ENCODE measurements at places on chromosomes 12 and 14.
A peak's percentile ranks its signal among the peaks of the same experiment; 100 is the strongest.

- DNase-seq, result peak; percentile 3
Observed at GRCh38 chr14:58200846-58201245, 897 bp downstream of the ACTR10 start.

GRCh38 chr14:88815980-88816379 is 8.5 kb upstream of the TTC8 start:
- DNase-seq, result no peak

- no peak for DNase-seq
Observed at GRCh38 chr14:49614196-49614595, 6.2 kb downstream of the RPL36AL start.

DNA sequence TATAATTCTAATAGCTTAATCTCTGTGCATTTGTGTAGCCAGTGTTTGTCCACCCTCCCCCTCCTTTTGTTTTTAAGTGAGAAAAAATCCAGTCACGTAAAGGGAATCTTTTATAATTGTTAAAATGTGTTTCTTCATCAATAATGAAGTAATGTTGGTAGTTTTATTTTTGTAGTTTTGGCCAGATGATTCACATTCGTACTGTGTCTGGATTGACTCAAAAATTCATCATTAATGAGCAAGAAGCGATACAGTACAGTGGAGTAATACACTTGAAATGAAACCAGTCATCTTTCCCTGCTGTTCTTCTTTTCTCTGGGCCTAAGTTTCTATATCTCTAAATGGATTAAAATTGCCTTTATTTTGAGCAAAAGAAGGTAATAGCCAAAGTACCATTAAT is 86.5 kb downstream of the SRGAP1 start:
- no peak for DNase-seq

GRCh38 chr12:69671597-69671996 is 27.5 kb downstream of the BEST3 start:
- no peak for DNase-seq

DNA sequence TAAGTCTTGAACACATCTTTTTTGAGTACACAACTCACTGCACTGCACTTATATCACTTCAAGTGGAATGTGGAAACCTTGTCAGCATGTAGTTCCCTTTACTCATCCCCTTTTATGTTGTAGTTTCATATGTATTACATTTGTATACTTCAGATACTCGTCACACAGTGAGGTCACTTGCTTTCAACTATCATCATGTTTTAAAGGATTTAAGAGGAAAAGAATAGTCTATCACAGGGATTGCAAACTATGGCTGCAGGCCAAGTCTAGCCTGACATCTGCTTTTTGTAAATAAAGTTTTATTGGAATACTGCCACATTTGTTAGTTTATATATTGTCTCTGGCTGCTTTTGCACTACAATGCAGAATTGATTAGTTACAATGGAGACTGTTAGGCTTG is 24.3 kb downstream of the CNOT2 start:
- no peak for DNase-seq

GRCh38 chr12:7079826-7080125 is 12.5 kb downstream of the C1R start:
- DNase-seq, result no peak

DNA sequence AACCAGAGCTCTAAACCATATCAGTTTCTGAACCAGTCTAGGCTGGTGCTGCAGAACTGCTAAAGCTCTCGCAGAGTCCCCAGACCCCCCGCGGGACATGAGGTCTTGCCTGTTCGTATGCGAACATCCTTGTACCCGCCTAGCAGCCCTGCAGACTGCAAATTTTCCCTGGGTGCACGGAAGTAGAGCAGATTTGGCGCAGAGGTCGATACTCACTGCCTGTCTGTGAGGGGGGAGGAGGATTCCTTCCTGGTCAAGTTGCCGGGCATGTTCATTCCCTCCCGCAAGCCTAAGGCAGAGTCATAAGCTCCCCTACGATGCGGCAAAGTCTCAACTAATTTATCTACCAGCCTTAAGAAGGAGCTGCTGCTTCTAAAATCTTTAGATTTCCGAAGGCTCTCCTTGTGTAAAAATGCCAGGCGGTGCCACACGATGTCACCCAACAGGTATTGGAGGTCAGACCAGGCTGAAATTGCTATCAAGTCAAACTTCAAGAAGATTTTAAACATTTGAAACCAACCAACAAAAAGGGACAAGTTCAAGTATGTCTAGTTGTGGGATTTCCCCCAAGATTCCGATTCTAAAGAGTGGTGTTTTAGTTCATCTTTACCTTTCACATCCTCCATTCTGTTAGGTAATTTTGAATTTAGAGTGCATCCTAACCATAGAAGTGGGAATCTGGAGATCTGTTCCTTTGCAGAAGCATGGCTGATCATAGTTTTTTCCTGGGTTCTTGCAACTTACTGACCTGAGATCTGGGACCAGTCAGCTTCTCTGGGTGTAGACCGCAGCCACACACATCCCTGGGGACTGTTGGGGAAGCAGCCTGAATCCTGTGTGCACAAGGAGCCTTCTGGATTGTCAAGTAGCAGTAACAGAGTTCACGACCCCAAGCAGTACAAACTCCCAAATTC is 1.6 kb upstream of the PAX9 start:
- DNase-seq, result no peak

- DNase-seq, result no peak
Observed at GRCh38 chr12:132364348-132364902, 35.0 kb upstream of the GALNT9 start.

GRCh38 chr12:24534622-24535021 is 414.3 kb downstream of the BCAT1 start:
- no peak for DNase-seq

GRCh38 chr14:88868558-88869159 is 44.2 kb downstream of the TTC8 start:
- peak; percentile 34 for DNase-seq

- no peak for DNase-seq
Observed at GRCh38 chr14:37274652-37275051, 76.9 kb downstream of the MIPOL1 start.

DNA sequence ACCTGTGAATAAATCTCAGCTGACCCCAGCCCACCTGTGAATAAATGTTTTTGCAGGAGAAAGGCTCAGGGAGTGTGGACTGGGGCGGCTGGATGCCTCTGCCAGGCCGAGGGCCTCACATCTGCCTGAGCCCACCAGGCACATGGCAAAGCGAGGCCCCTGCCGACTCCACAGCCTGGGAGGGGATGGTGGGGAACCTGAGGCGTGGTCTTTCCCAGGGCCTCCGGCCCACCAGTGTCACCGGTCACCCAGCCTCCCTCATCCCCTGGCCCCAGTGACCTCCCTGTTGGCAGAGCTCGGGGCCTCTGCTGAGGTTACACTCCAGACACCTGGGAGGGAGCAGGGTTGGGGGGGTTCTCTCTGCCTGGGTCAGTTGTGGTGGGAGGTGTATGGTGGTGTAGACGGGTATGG is 8.2 kb downstream of the NOC4L start:
- DNase-seq, result no peak

DNA sequence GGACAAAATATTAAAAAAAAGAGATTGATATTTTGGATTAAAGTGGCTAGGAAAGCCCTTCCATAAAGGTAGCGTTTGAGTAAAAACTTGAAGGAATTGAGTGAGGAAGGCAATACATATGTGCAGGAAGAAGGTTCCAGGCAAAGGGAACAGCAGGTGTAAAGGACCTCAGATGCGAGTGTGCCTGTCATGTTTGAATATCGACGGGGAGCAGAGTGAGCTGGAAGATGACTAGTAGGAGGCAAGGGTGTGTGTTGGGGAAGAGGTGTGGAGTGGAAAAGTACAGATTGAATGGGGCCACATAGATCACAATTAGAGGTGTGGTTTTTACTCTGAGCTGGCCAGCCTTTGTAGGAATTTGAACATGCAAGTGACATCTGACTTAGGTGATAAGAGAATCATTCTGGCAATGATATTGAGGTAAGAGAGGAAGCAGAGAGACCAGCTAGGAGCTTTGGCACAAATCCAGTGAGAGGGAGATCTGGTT is 15.0 kb upstream of the FBXO33 start:
- no peak for DNase-seq

GRCh38 chr12:50483488-50483887 is 21.3 kb upstream of the DIP2B start:
- no peak for DNase-seq

Measured in GM12865 (cell line).